CD14-positive monocyte (primary cell): ENCODE measurements at places on chromosomes 2 and 18.

GRCh38 chr2:119294671-119295070 is 71.0 kb downstream of the STEAP3 start:
- no peak for DNase-seq

DNA sequence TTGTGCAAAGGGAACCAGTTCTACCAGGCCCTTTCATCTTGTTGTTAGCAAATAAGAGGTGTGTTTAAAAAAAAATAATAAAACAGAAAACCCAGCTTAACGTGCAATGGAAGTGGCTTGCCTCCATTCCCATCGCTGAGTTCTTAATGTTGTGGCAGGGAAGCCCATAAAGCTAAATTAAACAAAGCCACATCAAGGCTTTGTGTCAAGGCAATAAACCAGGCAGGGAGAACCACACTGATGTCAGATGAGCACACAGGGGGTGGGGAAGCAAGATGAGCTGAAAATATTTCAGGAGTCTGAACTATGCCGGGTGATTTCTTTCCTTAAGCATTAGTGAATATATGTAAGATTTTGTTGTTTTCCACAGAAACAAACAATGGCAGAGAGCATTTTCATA is 73.5 kb downstream of the PHLPP1 start:
- no peak for DNase-seq

- DNase-seq = no peak
These were observed 15.2 kb upstream of the LBH start for GRCh38 chr2:30216157-30216556.

GRCh38 chr2:7513834-7514233 is 596.6 kb downstream of the RNF144A start:
- DNase-seq = no peak

GRCh38 chr2:169038338-169038757 is 7.2 kb upstream of the ABCB11 start:
- peak; percentile 85 for DNase-seq

GRCh38 chr2:171939058-171939742 is 16.9 kb downstream of the HAT1 start:
- DNase-seq = no peak

DNA sequence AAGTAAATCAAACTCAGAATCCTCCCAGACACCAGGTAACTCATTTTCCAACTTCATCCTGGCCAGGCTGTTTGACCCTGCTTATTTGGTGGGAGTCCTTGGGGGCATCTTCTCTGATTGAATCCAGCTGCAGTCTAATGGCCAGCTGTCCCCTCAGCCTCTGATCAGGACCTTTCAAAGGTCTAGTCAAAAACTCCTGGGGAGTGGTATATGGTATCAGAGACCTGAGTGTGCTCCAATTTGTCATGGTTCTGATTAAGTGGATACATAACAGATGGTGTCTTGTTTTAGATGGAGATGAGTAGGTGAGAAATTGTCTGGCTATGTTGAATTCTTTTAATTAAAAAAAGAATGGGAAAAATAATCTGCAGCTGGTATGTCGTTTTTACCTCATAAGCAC is 842.6 kb upstream of the ACVR2A start:
- DNase-seq = no peak

DNA sequence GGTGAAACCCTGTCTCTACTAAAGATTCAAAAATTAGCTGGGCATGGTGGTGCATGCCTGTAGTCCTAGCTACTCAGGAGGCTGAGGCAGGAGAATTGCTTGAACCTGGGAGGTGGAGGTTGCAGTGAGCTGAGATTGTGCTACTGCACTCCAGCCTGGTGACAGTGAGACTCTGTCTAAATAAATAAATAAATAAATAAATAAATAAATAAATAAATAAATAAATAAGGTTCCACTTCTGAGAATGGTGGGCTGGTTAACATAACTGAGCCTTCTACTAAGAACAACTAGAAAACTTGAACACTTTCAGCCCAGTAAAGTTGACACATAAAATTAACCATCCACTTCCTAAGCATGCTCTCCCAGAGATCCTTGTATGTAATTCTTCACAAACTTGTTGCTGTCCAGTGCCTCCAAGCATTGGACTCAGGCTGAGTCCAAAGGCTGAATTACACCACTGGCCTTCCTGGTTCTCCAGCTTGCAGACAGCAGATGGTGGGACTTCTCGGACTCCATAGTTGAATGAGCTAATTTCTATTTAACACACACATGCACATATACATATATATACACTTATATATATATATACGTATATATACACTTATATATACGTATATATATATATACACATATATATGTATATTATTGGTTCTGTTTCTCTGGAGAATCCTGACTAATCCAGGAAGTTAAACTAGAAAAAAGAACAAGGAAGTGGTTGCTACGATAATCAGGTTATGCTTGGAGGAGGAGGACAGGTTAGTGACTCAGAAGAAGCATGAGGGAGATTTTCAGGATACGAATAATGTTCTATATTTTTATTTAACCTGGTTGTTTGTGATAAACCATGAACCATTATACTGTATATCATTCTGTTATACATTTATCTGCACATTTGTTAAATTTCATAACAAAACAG is 348.8 kb downstream of the METTL4 start:
- no peak for DNase-seq

DNA sequence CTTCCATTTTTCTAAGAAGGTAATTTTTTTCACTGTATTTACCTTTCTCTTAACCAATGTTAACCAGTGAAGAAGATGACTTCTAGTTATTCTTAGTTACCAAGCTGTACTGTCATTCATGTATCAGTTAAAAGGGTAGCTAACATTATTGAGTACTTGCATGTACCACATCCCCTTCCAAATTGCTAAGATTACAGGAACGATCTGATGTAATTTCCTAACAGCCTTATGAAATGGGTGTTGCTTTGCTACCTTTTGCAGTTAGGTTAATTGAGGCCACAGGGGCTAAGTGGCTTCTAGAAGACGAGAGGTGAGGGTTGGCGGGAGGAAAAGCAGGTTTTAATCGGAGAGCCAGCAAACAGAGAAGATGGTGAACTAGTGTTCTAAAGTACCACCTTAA is 1.8 kb upstream of the SULT6B1 start:
- DNase-seq = peak; percentile 9

- DNase-seq = no peak
These were observed 61.9 kb upstream of the IL1R1 start for GRCh38 chr2:102080451-102081242.

GRCh38 chr2:6309415-6310255 is 556.1 kb downstream of the CMPK2 start:
- no peak for DNase-seq

DNA sequence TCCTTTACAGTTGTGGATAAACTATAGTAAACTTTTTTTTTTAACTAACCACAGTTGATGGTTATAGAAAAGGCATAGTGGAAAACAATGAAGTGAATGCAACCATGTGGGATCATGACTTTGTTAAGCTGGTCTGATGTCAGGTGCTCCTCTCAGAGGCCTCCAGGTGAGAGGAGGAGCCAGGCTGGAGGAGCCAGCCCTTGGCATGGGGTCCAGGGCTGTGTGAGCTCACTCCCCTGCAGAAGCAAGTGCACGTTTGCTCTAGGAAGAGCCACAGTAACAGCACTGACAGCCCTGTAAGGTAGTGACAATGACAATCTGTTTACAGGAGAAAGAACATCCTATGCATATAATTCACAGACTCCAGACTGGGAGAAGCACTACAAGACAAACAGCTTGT is 5.7 kb downstream of the PPP1R7 start:
- no peak for DNase-seq

DNA sequence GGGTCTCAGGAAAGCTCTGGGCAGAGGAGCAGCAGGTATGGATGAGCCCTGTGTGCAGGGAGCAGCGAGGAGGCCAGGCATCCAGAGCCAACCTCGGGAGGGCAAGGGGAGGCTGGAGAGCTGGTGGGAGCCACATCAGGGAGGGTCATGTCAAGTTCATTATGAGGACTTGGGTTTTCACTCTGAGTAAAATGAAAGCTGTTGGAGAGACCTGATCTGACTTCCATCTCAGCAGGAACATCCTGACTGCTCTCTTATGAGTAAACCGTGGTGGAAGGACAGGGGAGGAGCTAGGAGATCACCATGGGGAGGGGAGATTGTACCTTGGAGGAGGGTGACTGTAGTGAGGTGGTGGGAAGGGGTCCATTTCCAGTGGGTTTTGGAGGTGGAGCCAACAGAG is 209.8 kb downstream of the LDLRAD4 start:
- DNase-seq = no peak

GRCh38 chr2:223625652-223626051 is 23.5 kb upstream of the SCG2 start:
- DNase-seq = no peak

GRCh38 chr2:53672881-53673522 is 94.6 kb upstream of the CHAC2 start:
- DNase-seq = no peak

DNA sequence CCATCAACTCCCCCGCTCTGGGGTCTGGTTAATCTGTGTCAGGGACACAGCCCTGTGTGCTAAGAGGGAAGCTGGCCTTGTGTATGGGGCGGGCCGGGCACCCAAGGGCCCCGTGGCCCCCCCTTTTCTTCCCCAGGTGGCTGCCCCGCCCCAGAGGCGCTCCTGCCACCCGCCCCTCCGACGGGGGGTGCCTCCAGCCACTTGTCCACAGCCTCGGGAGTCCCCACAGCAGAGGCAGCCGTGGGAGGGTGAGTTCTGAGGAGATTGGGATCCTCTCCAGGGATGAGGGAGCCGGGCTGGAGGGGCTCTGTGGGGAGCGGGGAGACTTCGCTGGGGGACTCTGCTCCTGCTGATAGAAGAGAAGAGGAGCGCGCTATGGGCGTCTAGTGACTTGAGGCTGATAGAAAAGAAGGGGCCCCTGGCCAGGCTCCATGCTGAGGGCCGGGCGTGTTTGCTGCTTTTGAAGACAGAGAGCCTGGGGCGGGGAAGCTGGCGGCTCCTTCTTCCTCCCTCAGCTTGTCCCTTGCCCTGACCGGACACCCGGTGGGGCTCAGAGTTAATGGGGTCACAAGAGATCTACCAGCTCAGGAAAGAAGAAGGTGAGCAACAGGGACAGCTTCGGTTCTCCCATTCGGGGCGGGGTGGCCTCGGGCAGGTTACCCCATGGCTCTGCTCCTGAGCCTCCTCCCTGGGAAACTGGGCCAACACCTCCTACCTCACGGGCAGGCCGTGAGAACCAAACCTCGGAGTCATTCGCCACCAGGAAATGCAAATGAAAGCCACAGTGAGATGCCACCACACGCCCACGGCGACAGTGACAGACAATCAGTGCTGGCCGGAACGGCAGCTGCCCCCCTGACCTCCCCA is 89.4 kb upstream of the TAF1B start:
- peak; percentile 34 for DNase-seq

DNA sequence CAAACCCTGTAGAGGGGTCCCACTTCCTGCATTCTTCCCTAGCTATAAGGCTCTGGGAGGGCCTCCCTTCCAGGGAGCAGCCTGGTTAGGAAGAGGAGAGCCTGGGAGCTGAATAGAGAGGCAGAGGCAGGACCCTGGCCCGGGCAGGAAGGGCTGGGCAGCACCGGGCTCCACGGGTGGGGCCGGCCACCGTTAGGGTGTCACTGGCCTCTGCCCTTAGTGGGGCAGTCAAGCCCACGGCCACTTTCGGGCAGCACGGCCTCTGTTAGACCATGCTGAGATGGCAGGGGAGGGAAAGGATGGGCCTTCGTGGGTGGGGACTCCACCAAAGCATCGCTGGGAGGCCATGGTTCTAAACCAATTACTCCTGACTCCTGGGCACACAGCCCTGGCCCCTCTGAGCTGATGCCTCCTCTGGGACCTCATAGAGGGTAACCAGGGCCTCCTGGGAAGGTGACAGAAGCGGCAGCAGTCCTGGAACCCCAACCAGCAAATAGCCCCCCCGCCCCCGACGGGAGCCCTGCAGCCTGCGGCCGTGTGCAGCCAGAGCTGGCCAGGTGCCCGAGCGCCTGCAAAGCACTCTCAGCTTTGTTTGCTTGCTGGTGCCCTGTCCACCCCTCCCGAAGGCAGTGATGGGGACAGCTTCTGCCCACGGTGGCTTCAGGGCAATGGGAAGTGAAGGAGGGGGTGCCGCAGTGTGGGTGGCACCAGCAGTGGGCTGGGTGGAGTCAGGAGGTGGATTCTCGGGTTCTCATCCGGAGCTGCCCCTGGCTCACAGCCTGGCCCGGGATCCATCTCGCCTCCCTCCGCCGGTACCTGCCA is 16.3 kb upstream of the HPCAL1 start:
- no peak for DNase-seq

- no peak for DNase-seq
These were observed 68.0 kb downstream of the ACAA2 start for GRCh38 chr18:49745045-49746014.

GRCh38 chr2:222903234-222904220 is 42.7 kb downstream of the ACSL3 start:
- peak; percentile 34 for DNase-seq

GRCh38 chr2:86628091-86628522 is 4.4 kb upstream of the RNF103 start:
- no peak for DNase-seq

DNA sequence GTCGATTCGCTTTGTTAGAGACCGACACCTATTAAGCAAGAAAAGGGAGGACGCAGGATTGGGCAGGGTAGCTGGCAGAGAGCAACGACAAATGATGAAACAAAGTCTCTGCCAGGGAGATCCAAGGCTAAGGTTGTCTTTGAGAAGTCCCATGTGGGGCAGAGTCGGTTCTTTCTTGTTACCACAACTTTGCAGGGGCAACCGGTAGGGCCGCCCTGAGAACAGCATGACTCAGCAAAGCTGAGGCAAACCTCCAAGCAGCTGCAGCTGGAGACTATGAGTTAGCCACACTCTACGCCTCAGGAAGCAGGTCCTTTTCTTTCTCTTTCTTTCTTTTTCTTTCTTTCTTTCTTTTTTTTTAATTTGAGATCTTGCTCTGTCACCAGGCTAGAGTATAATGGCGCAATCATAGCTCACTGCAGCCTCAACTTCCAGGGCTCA is 452.3 kb upstream of the ID2 start:
- DNase-seq = peak; percentile 69

GRCh38 chr2:20416723-20417122 is 30.2 kb upstream of the RHOB start:
- no peak for DNase-seq

DNA sequence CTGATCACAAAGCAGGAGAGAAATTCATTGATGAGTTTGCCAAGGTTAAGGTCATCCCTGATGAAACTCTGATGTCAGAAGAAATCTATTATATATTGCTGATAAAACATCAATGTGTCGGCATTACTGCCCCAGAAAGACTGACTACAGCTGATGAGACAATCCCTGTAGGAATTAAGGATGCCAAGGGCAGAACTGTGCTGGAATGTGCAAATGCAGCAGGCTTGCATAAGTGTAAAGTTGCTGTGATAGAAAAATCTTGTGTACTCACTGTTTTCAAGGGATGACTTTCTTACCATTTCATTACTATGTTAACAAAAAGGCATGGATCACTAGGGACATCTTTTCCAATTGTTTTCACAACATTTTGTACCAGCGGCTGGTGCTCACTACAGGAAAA is 19.7 kb upstream of the MARCO start:
- no peak for DNase-seq

DNA sequence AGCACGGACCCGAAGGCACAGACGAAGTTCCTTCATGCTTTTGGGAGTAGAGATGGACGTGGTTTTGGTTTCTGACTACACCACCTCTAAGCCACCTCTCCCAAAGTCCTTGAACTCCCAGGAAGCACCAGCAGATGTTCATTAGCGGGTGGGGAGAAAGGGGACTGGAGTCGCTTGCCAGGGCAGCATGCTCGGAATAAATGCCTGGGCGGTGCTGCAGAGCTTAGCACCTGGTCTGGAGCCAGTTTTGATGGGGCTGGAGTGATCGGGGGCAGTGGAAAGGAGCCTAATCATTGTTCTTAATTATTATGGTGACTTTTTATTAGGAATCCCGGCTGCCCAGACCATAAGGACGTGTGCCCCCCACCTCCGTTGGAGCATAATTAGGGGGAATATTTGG is 220.8 kb downstream of the TFCP2L1 start:
- DNase-seq = no peak

- no peak for DNase-seq
These were observed 24.7 kb upstream of the HNRNPLL start for GRCh38 chr2:38627391-38627790.
